ENCODE measurements at places on chromosomes 16 and 17.

DNA sequence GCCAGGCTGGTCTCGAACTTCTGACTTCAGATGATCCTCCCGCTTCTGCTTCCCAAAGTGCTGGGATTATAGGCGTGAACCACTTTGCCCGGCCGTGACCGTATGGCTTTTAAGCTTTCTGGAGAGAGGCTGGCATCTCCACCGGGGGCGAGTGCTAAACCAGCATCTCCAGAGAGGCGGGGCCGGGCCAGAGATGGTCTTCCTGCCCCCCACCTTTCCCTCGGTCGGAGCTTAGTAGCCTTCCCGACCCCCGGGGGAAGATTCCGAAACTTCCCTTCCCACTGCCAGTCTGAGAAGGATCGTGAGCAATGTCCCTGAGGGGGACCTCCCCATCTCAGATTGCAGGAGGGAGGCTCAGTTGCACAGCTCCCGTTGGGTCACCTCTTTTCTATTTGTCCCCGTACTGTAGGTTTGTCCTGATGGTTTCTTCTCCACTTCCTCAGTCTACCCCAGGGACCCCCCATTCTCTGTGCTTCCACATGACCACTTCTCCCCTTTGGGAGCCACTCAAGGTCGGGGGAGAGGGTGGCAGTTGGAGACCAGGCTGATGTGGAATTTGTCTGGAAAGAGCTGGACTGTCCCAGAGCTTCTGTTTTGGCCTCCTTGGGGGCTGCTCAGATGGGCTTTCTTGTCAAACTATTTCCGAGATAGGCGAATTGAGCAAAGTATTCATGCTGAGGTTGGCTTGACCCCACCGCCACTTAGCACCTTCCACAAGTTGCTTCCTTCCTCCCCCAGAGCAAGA is 18.2 kb downstream of the IGF2BP1 start:
- no peaks in the 10 kb centered on the region for H3K27me3 ChIP-seq
- H3K4me3 ChIP-seq, result peak overlapping the region; percentile 64
- H3K36me3 ChIP-seq, result peaks cover 6% of the 10 kb centered on the region
- H3K4me1 ChIP-seq, result peaks cover 56% of the 10 kb centered on the region
- H3K27ac ChIP-seq, result no peak overlapping the region

DNA sequence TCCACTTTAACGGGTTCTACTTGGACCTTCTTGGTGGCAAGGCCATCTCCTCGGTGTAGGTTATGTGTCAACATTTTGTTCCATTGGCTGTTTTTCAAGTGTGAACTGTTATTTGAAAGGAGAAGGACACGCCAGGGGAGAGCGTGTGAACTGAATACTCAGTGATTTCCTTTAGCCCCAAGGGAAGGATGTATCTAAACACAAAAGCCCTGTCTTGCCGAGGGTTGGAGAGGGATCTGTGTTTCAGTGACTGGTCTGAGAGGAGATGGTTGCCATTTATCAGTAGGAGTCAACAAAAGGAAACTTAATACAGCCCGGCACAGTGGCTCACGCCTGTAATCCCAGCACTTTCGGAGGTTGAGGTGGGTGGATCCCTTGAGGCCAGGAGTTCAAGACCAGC is 50.0 kb downstream of the USP10 start:
- no peak overlapping the region for H3K4me3 ChIP-seq
- no peak for DNase-seq
- peaks cover 32% of the 10 kb centered on the region for H3K4me1 ChIP-seq
- no peaks in the 10 kb centered on the region for H3K36me3 ChIP-seq
- no peak overlapping the region for H3K27ac ChIP-seq

DNA sequence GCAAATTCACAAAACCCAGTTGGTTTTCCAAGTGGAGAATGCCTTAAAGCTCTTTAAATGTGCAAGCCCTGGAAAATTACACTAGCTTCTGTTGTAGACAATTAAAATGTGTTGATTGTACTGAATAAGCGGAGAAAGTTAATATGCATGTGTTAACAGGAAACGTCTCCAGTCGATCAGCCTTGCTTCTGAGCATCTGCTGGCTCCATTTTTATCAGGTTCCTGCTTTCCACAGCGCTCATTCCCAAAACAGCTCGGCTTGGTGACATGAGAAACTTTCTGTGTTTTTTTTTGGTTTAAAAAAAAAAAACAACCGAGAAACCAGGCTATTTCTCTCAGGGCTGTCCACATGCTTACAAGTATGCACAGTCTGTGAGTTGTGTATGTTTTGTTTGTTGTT is 60.7 kb downstream of the VPS35L start:
- H3K4me1 ChIP-seq, result no peaks in the 10 kb centered on the region
- DNase-seq, result no peak
- peaks cover 2% of the 10 kb centered on the region for H3K36me3 ChIP-seq
- no peak overlapping the region for H3K27ac ChIP-seq

- peaks cover 5% of the 10 kb centered on the region for H3K36me3 ChIP-seq
- no peak for DNase-seq
- no peak overlapping the region for H3K27ac ChIP-seq
- peaks cover 92% of the 10 kb centered on the region for H3K27me3 ChIP-seq
- H3K4me3 ChIP-seq, result peak overlapping the region; percentile 65
- H3K4me1 ChIP-seq, result peaks cover 45% of the 10 kb centered on the region
These were observed 4.5 kb upstream of the CBX8 start for GRCh38 chr17:79801156-79802038.

DNA sequence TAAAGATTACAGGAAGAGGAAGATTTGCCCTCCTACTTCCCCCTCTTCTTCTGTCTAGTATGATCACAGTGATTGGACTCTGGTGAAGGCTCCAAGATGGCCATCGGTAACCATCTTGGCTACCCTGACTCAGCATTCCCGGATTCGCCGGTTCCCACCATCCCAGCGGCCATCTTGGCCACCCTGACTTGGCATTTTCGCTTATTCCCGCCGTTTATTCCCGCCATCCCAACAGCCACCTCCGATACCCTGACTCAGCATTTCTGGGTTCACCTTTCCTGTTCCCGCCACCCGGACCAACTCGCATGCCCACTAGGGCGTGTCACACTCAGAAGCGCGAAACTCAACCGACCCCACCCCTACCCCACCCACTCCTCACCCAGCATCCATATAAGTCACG is 95.4 kb upstream of the GRIN2A start:
- H3K36me3 ChIP-seq, result no peaks in the 10 kb centered on the region
- H3K4me1 ChIP-seq, result no peaks in the 10 kb centered on the region
- no peak for DNase-seq
- H3K27ac ChIP-seq, result no peak overlapping the region

DNA sequence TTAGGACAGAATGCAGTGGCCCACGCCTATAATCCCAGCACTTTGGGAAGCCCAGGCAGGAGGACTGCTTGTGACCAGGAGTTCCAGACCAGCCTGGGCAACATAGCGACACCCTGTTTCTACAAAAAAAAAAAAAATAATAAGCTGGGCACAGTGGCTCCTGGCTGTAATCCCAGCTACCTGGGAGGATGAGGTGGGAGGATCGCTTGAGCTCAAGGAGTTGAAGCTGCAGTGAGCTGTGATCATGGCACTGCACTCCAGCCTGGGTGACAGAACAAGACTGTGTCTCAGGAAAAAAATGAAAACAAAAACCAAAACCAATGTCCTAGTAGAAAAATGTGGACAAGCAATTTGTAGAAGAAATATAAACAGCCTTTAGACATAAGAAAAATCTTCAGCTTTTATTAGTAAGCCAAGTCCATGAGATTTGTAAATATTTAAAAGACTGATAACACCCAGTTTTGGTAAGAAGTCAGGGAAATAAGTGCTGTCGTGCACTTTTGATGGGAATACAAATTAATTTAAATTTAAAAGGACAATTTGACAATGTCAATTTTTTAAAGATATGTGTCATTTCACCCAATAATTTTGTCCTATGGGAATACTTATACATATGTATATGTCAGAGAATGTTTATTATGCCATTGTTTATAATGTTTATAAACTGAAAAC is 11.1 kb downstream of the SCPEP1 start:
- H3K4me1 ChIP-seq, result no peaks in the 10 kb centered on the region
- peaks cover 13% of the 10 kb centered on the region for H3K36me3 ChIP-seq
- H3K27me3 ChIP-seq, result no peaks in the 10 kb centered on the region
- no peak overlapping the region for H3K27ac ChIP-seq
- DNase-seq, result no peak

GRCh38 chr17:17052462-17053221 is 10.4 kb downstream of the MPRIP start:
- H3K4me3 ChIP-seq, result no peak overlapping the region
- peak overlapping the region; percentile 45 for H3K27ac ChIP-seq
- DNase-seq, result no peak
- H3K36me3 ChIP-seq, result peaks cover 5% of the 10 kb centered on the region
- H3K27me3 ChIP-seq, result no peaks in the 10 kb centered on the region

GRCh38 chr16:86775511-86775921 is 197.2 kb downstream of the FOXL1 start:
- peak overlapping the region; percentile 50 for H3K27ac ChIP-seq
- peaks cover 37% of the 10 kb centered on the region for H3K27me3 ChIP-seq
- DNase-seq, result no peak
- H3K4me1 ChIP-seq, result peaks cover 11% of the 10 kb centered on the region

GRCh38 chr16:50281391-50282009 is 15.1 kb downstream of the ADCY7 start:
- no peaks in the 10 kb centered on the region for H3K27me3 ChIP-seq
- peaks cover 5% of the 10 kb centered on the region for H3K4me1 ChIP-seq
- H3K36me3 ChIP-seq, result no peaks in the 10 kb centered on the region
- H3K27ac ChIP-seq, result no peak overlapping the region

DNA sequence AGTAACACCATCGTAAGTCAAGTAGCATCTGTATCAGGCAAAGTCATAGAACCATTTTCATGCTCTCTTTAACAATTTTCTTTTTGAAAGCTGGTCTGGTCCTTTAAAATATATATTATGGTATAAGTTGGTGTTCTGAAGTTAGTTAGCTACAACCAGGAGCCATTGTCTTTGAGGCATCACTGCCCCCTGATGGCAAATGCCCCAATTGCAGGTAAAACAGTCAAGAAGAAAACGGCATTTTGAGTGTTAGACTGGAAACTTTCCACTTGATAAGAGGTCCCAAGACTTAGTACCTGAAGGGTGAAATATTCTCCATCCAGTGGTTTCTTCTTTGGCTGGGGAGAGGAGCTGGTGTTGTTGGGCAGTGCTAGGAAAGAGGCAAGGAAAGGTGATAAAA is 14.1 kb downstream of the TP53 start:
- peak; percentile 45 for DNase-seq
- peaks cover 35% of the 10 kb centered on the region for H3K36me3 ChIP-seq
- peaks cover 15% of the 10 kb centered on the region for H3K4me1 ChIP-seq
- H3K27ac ChIP-seq, result no peak overlapping the region
- no peaks in the 10 kb centered on the region for H3K27me3 ChIP-seq
- no peak overlapping the region for H3K4me3 ChIP-seq

GRCh38 chr17:28385406-28385805 is 13.9 kb downstream of the SARM1 start:
- peaks cover 9% of the 10 kb centered on the region for H3K4me1 ChIP-seq
- H3K4me3 ChIP-seq, result no peak overlapping the region
- peaks cover 28% of the 10 kb centered on the region for H3K27me3 ChIP-seq
- no peak overlapping the region for H3K27ac ChIP-seq
- DNase-seq, result no peak

DNA sequence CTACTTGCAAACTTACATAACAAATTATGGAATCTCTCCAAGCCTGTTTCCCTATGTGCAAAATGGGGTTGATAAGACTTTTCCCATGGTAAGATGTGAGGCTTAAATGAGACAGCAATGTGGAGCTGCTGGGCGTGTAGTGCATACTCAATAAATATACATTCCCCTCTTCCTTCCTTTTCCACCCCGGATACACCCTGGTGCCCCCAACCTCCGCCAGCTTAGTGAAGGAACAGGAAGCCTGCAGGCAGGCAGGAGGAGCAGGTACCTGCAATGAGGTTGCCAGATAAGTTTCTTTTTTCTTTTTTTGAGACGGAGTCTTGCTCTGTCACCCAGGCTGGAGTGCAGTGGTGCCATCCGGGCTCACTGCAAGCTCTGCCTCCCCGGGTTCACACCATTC is 14.9 kb downstream of the C17orf50 start:
- peak overlapping the region; percentile 35 for H3K27ac ChIP-seq
- H3K4me3 ChIP-seq, result no peak overlapping the region
- no peaks in the 10 kb centered on the region for H3K27me3 ChIP-seq
- no peaks in the 10 kb centered on the region for H3K36me3 ChIP-seq
- H3K4me1 ChIP-seq, result peaks cover 30% of the 10 kb centered on the region
- DNase-seq, result no peak

DNA sequence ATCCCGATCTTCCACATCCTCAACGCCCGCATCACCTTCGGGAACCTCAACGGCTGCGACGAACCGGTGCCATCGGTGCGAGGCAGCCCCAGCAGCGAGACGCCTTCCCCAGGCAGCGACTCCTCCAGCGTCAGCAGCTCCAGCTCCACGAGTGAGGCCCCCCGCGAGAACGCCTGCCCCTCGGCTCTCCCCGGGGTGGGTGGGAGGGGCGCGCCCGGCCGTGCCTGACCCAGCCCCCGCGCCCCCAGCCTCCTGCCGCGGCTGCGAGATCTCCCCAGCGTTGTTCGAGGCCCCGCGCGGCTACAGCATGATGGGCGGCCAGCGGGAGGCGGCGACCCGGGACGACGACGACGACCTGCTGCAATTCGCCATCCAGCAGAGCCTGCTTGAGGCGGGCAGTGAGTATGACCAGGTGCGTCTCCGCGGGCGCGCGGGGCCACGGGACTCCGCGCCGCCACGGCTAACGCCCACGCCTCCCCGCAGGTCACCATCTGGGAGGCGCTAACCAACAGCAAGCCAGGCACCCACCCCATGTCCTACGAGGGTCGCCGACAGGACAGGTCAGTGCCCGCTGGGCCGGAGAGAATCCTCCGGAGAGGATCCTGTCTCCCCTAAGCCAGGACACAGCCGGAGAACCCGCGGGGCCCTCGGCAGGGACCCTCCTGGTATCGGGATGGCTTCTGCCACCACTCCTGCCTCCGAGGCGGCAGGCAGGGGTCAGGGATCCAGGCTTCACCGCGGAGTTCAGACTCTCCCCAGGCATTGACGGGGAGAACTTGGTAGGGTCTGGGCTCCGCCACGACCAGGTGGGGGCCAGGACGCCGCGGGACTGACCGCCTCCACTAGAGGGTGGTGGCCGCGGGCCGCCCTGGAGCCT is 10.1 kb downstream of the CORO6 start:
- peaks cover 28% of the 10 kb centered on the region for H3K4me1 ChIP-seq
- no peak for DNase-seq
- no peak overlapping the region for H3K4me3 ChIP-seq
- peaks cover 37% of the 10 kb centered on the region for H3K27me3 ChIP-seq
- H3K27ac ChIP-seq, result no peak overlapping the region
- H3K36me3 ChIP-seq, result peaks cover 8% of the 10 kb centered on the region

GRCh38 chr16:70800311-70800710 is 647 bp downstream of the VAC14 start:
- no peaks in the 10 kb centered on the region for H3K36me3 ChIP-seq
- H3K4me1 ChIP-seq, result peaks cover 22% of the 10 kb centered on the region
- H3K27ac ChIP-seq, result peak overlapping the region; percentile 87
- DNase-seq, result no peak
- H3K27me3 ChIP-seq, result peaks cover 37% of the 10 kb centered on the region

DNA sequence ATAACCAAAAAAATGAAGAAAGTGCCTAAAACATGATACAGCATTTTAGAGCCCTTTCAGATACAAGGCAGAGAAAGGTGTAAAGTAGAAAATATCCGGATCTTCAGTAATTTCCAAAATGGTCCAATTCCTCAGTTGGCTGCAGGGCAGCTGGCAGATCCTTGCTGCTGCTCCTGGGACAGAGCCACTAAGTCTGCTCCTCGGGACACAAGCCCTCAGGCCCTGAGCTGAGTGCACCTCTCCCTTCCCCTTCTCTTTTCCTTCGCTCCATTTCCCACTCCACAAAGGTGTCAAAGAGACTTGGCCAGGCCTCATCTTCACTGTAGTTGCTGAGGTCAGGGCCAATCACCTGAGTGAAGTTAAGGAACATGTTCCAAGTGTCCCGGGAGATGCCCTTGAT is 40.5 kb downstream of the DCUN1D3 start:
- H3K4me3 ChIP-seq, result no peak overlapping the region
- no peaks in the 10 kb centered on the region for H3K27me3 ChIP-seq
- H3K4me1 ChIP-seq, result no peaks in the 10 kb centered on the region

- H3K36me3 ChIP-seq, result peaks cover 4% of the 10 kb centered on the region
- peaks cover 52% of the 10 kb centered on the region for H3K4me1 ChIP-seq
- H3K27me3 ChIP-seq, result peaks cover 2% of the 10 kb centered on the region
- H3K27ac ChIP-seq, result peak overlapping the region; percentile 45
- H3K4me3 ChIP-seq, result peak overlapping the region; percentile 53
These were observed 431.2 kb downstream of the SLC39A11 start for GRCh38 chr17:72661116-72661944.

Measured in neural crest cell (in vitro differentiated cells).